ENCODE measurements at places on chromosomes 4 and X. TPM values are rescaled to one million over a fixed set of nuclear protein-coding genes. Genes with fewer than 3 reads are reported as not detected.

DNA sequence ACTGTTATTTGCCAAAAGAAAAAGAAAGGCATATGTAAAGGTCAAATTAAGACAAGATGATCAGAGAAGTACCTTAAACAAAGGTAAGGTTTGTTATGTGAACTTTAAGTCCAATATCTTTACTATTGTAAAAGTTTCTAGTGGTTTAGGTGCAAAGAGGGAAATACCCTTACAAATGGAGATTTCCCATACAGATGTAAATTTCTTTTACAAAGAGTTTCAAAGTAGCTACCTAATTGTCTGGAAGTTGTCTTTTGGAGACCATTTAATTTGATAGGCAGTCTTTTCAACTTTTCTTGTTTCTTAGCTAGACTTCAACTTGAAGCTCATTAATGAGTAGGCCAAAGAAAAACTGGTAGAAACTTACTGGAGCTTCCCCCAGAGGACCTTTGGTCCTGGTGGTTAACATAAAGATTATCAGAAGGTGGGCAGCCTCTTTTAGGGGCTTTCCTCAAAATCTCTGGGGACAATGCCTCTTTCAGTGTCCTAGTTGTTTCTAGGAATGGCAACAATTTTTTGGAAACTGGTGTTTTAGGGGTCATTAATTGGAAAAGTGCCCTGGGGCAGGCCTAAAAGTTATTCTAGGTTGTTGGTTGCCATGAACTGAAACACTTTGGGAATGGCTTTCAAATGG, 297.3 kb downstream of the GUCY2F start:
- H3K36me3 ChIP-seq: no peaks in the 10 kb centered on the region
- no peak overlapping the region for H3K27ac ChIP-seq
- DNase-seq: no peak

GRCh38 chrX:1911401-1912128, 296.7 kb downstream of the ASMT start:
- H3K27me3 ChIP-seq: no peaks in the 10 kb centered on the region
- no peak for DNase-seq
- no peak overlapping the region for H3K4me3 ChIP-seq
- H3K27ac ChIP-seq: no peak overlapping the region

DNA sequence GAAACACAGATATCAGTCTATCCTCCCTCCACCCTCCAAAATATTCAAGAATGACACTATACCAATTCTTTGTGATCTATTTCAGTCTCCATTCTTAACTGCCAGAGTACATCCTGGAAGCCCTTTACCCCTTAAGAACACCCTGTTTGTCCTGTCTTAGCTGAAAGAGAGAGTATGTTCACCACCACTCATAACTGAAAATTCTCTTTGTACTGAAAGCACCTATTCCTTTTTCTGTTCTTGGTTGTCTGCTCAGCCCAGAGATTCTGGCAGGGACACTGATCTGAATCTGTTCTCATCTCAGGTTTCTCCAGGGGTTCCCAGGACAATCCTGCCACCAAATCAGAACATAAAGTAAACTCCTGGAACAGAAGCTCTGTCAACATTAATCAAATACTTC, 25.4 kb upstream of the EREG start:
- H3K27ac ChIP-seq: no peak overlapping the region
- no peaks in the 10 kb centered on the region for H3K4me1 ChIP-seq
- no peaks in the 10 kb centered on the region for H3K36me3 ChIP-seq
- no peak overlapping the region for H3K4me3 ChIP-seq
- no peak for DNase-seq

GRCh38 chrX:15349046-15349445, 13.7 kb upstream of the PIGA start:
- DNase-seq: peak; percentile 2
- H3K4me3 ChIP-seq: no peak overlapping the region
- no peaks in the 10 kb centered on the region for H3K4me1 ChIP-seq
- H3K27me3 ChIP-seq: no peaks in the 10 kb centered on the region

GRCh38 chr4:89196056-89196674, 84.8 kb downstream of the TIGD2 start:
- no peaks in the 10 kb centered on the region for H3K36me3 ChIP-seq
- H3K4me3 ChIP-seq: no peak overlapping the region
- no peaks in the 10 kb centered on the region for H3K4me1 ChIP-seq
- no peak for DNase-seq
- no peak overlapping the region for H3K27ac ChIP-seq
- H3K27me3 ChIP-seq: no peaks in the 10 kb centered on the region

DNA sequence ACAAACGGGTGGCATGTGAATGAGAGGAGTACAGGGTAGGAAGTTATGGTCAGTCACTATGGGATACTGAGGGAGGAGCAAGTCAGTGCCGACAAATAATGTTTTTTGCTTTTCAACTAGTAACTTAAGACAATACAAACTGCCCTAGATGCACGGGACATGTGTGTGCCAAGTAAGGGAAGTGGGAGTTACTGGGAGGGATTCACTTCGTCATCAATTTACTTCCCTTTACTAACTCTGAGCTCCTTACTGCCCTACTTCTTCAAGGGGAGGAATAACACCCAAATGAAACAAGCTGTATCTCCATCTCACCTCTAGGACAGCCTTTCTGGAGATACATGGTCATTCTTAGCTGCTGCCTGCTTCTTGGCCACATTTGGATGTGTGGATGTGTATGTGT, 97.7 kb downstream of the DGKK start:
- no peak for DNase-seq
- no peak overlapping the region for H3K27ac ChIP-seq
- no peaks in the 10 kb centered on the region for H3K36me3 ChIP-seq
- no peaks in the 10 kb centered on the region for H3K27me3 ChIP-seq
- no peaks in the 10 kb centered on the region for H3K4me1 ChIP-seq

DNA sequence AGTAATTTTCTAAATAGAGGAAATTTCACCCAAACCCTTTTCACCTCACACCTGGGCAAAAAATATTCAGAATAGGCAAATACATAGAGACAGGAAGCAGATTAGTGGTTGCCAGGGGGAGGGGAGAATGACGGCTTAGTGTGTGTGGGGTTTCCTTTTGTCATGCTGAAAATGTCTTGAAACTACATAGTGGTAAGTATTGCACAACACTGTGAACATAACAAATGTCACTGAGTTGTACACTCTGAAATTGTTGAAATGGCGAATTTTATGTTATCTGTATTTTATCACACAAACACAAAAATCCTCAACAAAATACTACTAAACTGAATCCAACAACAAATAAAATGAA, 60.7 kb upstream of the PLAC1 start:
- H3K4me3 ChIP-seq: no peak overlapping the region
- no peak overlapping the region for H3K27ac ChIP-seq
- DNase-seq: no peak
- no peaks in the 10 kb centered on the region for H3K27me3 ChIP-seq

DNA sequence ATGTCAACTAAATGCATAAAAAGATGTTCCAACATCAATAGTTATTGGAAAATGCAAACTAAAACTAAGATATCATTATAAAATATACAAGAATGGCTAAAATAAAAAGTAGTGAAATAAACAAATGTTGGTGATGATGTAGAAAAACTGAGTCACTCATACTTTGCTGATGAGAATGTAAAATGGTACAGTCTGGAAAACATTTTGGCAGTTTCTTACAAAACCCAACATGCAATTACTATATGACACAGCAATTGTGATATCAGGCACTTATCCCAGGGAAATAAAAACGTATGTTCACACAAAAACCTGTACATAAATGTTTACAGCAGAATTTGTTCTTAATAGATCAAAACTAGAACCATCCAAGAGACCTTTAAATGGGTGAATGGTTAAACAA, 182.6 kb downstream of the RTL9 start:
- no peak overlapping the region for H3K4me3 ChIP-seq
- no peak overlapping the region for H3K27ac ChIP-seq
- no peaks in the 10 kb centered on the region for H3K4me1 ChIP-seq

- no peaks in the 10 kb centered on the region for H3K27me3 ChIP-seq
- no peak overlapping the region for H3K4me3 ChIP-seq
Measured at GRCh38 chr4:147207911-147208310, 262.2 kb upstream of the TTC29 start.

DNA sequence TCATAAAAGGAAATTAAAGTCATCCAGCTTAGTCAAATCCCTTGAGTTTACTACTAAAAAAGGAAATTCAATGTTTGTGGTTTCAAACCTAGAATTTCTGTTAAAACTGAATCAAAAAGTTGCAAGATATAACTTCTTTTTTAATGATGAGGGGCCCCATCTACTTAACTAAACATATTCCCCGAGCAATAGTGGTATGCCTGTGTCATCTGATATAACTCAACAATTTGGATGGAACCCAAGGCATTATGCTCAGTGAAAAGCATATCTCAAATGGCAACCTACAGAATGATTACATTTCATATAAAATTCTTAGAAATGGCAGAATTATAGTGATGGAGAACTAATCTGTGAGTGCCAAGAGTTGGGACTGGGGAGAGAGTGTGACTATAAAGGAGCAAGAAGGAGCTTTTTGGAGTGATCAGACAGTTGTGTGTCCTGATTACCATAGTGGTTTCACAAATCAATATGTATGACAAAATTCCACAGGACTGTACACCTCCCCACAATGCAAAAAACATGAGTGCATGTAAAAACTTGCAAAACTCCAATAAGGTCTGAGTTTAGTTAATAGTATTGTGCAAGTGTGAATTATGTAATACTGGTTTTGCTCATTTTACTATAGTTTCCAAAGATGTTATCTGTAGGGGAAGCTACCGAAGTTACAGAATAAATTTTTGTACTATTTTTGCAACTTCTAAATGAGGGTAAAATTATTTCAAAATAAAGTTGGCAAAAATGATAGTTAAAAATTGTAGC, 323.2 kb downstream of the ARHGAP24 start:
- no peak overlapping the region for H3K4me3 ChIP-seq
- H3K36me3 ChIP-seq: no peaks in the 10 kb centered on the region
- H3K4me1 ChIP-seq: no peaks in the 10 kb centered on the region
- no peaks in the 10 kb centered on the region for H3K27me3 ChIP-seq
- no peak overlapping the region for H3K27ac ChIP-seq
- no peak for DNase-seq

- no peaks in the 10 kb centered on the region for H3K4me1 ChIP-seq
- H3K4me3 ChIP-seq: no peak overlapping the region
- DNase-seq: no peak
- no peaks in the 10 kb centered on the region for H3K27me3 ChIP-seq
Measured at GRCh38 chrX:129318375-129318774, 204.9 kb downstream of the SMARCA1 start.

DNA sequence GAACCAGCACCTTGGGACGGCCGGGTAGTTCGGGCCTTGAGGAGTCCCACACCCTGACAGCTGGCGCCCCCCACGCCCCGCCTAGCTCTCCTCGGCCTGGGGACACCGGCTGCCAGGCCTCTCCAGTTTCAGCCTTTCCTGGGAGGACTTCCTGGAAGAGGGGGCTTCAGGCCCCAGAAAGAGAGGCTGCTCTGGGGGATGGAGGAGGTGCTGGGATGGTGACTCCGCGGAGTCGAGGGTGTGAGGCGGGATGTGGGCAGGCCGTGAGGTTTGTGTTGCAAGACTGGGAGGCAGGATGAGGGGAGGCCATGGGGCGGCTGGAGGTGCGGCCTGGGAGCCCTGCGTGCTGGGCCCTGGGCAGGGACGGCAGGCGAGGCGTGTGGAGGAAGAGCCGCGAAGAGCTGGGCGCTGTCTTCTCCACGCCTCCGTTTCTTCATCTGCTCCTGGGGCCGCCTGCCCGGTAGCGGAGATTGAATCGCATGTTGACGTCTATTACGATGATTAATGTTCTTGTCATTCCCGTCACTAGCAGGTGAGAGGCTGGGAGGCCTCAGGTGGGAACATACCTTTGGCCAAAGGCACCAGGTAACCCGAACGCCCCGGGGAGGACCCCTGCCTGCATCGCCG, 918 bp upstream of the FGFRL1 start:
- H3K27ac ChIP-seq: peak overlapping the region; percentile 70
- peaks cover 9% of the 10 kb centered on the region for H3K27me3 ChIP-seq
- H3K4me1 ChIP-seq: peaks cover 14% of the 10 kb centered on the region
- no peaks in the 10 kb centered on the region for H3K36me3 ChIP-seq
- peak; percentile 76 for DNase-seq

- no peak overlapping the region for H3K27ac ChIP-seq
- H3K27me3 ChIP-seq: no peaks in the 10 kb centered on the region
- no peak for DNase-seq
- H3K4me1 ChIP-seq: no peaks in the 10 kb centered on the region
Measured at GRCh38 chr4:11158971-11159370, 269.7 kb downstream of the HS3ST1 start.

DNA sequence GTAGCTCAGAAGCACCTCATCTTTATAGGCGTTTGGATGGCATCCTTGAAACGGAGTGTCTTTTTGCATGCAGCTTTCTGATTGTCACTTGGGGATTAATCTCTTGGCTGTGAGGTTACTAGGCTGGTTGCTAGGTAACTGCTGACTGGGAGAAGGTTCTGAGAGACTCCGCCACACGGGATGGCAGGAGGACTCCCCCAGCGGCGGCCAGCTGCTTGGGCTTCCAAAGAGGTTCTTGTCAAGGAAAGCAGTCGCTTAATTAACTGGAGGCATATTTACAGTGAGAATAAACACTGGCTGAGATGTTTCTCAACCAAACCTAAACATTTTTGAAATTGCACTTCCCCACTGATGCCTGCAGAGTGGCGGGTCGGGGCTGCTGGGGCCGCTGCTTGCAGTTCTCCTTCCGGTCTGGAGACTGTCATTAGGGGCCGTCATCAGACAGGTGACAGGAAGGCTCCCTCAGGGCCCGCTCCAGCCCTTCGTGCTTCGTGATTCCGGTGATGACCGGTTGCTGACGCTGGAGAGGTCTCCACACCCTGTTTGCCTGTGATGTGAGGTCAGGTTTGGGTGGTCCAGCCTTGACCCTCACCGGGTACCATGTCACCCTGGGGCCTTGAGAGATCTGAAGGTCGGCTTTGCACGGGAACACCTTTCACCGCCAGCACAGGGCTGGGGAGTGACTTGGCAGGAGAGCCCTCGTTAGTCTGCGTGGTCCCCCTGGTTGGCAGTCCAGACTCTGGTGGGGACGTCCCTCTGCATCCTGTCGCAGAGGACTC, 9.1 kb downstream of the NSG1 start:
- no peak overlapping the region for H3K27ac ChIP-seq
- H3K4me1 ChIP-seq: no peaks in the 10 kb centered on the region
- no peaks in the 10 kb centered on the region for H3K36me3 ChIP-seq
- H3K4me3 ChIP-seq: no peak overlapping the region

GRCh38 chrX:67546496-67547423, 2.9 kb downstream of the AR start:
- H3K4me1 ChIP-seq: no peaks in the 10 kb centered on the region
- DNase-seq: no peak
- H3K27ac ChIP-seq: no peak overlapping the region
- H3K4me3 ChIP-seq: no peak overlapping the region
- no peaks in the 10 kb centered on the region for H3K36me3 ChIP-seq

Gene TMPRSS11A
- total RNA-seq: not detected

Gene MYOZ2
- total RNA-seq: not detected

Gene RGN
- total RNA-seq: not detected

Gene EMCN
- total RNA-seq: not detected

Gene CLDN2
- not detected for total RNA-seq

Data from CD8-positive, alpha-beta memory T cell (primary cell).